ENCODE measurements at places on chromosomes 2 and 18. TPM values are rescaled to one million over a fixed set of nuclear protein-coding genes. Genes with fewer than 3 reads are reported as not detected.

LRRFIP1 gene
- 124 TPM for total RNA-seq

MOCOS gene
- 0.15 TPM for total RNA-seq

EML6 gene
- total RNA-seq, result 27.8 TPM

- no peak for DNase-seq
These were observed 31.1 kb upstream of the PPP1R1C start for GRCh38 chr2:181954538-181954883.

GRCh38 chr2:129436809-129437208 is 542.7 kb upstream of the RAB6C start:
- no peak for DNase-seq

Measured in dorsolateral prefrontal cortex (tissue), 122 donors.